T47D (cell line): ENCODE measurements at places on chromosomes 12 and 14.

- no peak for DNase-seq
Observed at GRCh38 chr14:59905188-59905587, 14.8 kb upstream of the LRRC9 start.

DNA sequence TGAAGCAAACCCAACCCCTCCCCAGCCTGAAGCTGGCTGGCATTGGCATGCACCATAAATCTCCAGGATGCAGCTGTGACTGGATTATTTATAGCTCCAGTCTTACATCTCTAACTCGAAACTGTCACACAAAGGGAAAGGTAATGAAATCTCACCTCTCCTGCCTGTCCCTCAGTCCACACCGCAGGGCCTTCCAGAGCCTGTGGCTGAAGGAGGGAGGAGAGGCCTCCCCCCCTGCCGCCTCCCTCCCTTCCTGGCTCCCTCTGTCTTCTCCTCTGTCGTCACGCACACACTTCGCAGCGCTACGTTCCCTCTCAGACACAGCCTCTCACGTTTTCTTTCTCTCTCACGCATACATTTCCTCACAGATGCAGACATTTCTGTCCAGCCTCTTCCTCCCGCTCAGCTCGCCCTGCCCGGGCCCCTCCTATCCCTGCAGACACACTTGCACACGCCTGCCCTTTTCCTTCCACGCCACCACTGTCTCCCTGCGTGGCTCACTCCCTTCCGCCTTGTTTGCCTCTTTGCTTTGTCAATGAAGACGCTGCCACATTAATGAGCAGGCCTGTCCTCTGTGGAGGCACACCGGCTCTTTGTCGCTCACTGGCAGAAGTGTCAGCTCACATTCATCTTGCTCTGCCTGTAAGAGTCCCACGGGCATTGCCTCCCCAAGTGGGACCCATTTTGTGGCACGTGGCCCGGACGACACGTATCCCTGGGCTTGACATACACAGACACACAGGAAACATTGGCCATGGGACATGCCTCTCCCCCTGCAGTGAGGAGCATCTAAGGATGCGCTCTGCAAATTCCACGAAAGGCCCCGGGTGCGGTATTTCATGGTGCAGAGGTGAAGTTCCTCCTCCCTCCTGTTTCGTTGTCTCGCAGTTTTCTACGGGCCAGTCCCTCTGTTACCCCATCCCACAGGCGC is 27.9 kb downstream of the IRF2BPL start:
- no peak for DNase-seq

DNA sequence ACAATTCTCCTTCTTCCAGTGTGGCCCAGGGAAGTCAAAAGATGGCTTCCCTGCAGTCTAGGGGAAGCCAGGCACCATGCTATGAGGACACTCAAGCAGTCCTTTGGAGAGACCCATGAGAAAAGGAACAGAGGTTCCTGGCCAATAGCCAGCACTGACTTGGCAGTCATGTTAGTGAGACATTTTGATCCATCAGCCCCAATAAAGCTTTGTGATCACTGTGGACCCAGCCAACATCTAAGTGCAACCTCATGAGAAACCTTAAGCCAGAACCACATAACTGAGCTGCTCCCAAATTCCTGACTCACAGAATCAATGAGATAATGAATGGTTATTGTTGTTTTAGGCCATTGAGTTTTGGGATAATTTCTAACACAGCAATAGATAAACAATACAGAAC is 51.0 kb upstream of the NAP1L1 start:
- no peak for DNase-seq

GRCh38 chr12:110165540-110166159 is 41.5 kb downstream of the IFT81 start:
- DNase-seq: no peak

- DNase-seq: no peak
Observed at GRCh38 chr14:29941401-29941800, 13.8 kb upstream of the PRKD1 start.
